ENCODE measurements at places on chromosomes 7 and 10.

GRCh38 chr7:44535348-44536064 lies 5.6 kb downstream of the NPC1L1 start:
- no peak for DNase-seq

GRCh38 chr10:106680061-106680460 lies 484.4 kb downstream of the SORCS1 start:
- no peak for DNase-seq

GRCh38 chr10:88138319-88138848 lies 275.0 kb downstream of the PTEN start:
- DNase-seq, result no peak

GRCh38 chr10:116098411-116099022 lies 174.5 kb downstream of the GFRA1 start:
- no peak for DNase-seq

DNA sequence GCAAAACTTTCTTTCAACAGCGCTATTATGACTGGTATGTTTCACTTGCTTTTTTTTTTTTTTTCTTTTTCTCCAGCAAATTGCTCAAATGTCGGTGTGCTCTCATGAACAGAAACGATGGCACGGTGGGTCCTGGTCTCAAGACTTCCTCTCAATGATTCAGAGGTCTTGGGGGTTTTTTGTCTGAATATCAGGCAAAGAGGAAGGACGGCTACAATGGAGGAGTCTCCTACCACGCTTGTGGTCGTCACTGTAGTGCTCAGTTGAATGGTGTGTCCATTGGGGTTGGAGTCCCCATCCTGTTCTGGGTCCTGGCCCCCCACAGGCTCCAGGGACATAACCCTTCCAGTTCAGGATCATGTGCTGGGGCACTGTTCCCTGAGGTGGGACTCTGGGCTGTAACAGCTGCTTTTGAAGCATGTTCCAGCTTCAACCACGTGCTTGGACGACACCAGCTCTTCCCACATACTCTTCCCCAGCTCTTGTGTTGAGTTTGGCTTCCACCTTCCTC lies 266.7 kb upstream of the KLF6 start:
- DNase-seq, result no peak

DNA sequence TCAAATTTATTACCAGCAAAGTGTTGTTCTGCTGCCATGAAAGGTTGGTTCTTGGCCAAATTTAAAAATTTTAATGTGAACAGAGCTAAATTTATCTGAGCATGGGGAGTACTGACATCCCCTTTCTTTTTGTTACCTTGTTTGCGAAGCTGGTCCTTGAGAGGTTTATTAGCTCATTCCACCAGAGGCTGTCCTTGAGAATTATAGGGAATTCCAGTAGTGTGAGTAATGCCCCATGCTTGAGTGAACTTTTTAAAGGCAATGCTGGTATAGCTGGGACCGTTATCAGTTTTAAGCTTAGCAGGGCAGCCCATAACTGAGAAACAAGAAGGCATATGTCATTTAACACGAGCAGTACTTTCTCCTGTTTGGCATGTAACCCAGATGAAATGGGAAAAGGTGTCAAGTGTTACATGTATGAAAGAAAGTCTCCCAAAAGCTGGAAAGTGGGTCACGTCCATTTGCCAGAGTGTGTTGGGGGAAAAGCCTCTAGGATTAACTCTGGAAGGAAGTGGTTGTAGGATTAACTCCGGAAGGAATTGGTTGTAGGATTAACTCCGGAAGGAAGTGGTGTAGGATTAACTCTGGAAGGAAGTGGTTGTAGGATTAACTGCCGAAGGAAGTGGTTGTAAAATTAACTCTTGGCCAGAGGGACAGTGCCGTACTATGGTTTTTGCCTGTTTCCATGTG lies 37.3 kb upstream of the AKR1C2 start:
- no peak for DNase-seq

DNA sequence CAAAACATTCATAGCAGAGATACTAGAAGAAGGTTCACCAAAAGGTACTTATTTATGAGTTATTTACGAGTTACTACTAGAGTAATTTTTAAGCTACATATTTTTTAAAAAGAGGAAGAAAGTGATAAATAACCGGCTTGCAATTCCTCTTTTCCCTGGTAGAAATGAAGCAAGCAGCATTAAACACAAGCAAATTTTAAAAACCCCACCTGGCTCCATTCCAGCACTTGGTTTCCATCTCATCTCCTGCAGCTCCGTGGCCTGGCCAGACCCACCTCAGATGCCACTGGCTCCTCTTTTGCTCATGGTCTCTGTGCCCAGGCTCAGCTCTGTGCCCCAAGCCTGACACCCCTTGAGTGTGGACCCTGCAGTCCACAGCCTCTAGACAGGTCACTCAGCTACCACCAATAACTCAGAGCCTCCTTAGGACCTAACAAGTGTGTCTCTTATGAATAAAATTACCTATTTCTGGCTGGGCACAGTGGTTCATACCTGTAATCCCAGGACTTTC lies 479.5 kb downstream of the TNS3 start:
- no peak for DNase-seq

GRCh38 chr10:128476368-128476725 lies 350.1 kb upstream of the MKI67 start:
- no peak for DNase-seq

GRCh38 chr10:123759501-123760031 lies 93.4 kb downstream of the GPR26 start:
- no peak for DNase-seq

- no peak for DNase-seq
Measured at GRCh38 chr10:20616056-20616671, 280.9 kb downstream of the NEBL start.

DNA sequence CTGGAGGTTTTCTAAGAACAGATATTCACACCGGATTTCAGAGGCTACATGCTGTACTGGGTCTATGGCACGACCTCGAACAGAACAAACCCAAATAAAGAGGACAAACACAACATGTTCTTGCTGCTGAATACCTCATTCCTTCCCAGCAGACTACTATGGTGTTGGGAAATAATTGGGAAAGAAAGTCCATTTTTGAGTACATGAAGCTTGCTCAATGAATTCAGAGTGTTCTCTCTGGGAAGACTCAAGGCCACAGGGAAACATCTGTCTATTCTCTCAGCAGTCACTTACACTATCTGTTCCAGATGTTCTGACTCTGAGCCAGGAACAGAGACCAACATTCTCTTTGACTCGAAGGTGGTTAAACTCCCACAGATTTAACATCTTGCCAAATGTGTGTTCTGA lies 30.9 kb downstream of the LAMB1 start:
- DNase-seq, result no peak

- DNase-seq, result no peak
Measured at GRCh38 chr10:99466632-99467223, 36.3 kb upstream of the GOT1 start.

DNA sequence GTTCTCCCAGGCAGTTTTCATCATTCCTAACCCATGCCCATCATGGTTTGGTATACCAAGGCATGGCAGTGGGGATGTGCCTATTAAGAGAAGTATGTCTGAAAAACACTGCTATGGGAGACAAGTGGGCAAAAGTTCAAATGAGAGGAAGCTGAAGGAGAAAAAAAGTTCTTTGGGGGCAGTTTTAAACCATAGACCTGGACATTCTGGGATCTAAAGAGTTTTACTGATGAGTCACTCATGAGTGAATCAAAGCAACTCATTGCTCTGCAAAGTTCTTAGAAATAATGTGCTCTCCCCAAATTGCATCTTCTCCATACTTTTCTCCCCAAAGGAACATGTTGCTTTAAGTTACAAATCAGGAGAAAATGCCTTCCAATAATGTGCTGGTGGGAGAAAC lies 256.9 kb upstream of the MTPN start:
- DNase-seq, result no peak

DNA sequence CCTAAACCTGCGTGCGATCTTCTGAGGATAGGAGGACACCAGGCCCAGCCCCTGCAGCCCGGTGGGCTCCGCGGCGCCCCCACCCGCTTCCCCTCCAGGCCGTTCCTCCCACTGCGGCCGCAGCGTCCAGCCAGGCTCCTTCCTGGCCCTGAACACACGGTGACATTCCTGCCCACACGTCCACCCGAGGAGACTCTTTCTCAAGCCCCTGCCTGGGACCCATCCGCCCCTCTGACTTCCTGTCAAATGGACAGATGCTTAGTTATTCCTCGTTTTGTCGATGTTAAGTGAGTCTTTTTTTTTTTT lies 32.4 kb upstream of the RNF32 start:
- DNase-seq, result no peak

GRCh38 chr7:7912937-7913336 lies 55.7 kb upstream of the GLCCI1 start:
- DNase-seq, result no peak

- no peak for DNase-seq
Measured at GRCh38 chr10:114611617-114612016, 46.5 kb downstream of the ABLIM1 start.

- no peak for DNase-seq
Measured at GRCh38 chr10:59283456-59284091, 78.8 kb downstream of the FAM13C start.

- no peak for DNase-seq
Measured at GRCh38 chr7:105622106-105622731, 40.9 kb upstream of the EFCAB10 start.

DNA sequence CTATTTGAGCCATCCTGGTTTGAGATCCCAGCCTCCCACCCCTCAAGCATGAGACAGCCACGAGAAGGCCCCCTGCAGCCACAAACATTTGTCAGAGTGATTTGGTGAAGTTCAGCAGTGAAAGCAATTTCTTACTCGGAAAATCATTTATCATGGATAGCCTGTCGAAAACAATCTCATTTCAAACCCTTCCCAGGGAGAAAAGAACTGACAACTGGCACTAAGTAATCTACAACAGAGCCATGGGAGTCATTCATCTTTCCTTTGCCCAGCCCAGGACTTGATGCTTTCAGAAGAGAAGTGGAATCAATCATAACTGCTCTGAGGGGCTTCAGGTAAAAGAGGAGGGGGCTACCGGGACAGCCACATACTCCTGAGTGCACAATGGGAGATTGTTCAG lies 411.2 kb downstream of the KCNMA1 start:
- DNase-seq, result no peak

DNA sequence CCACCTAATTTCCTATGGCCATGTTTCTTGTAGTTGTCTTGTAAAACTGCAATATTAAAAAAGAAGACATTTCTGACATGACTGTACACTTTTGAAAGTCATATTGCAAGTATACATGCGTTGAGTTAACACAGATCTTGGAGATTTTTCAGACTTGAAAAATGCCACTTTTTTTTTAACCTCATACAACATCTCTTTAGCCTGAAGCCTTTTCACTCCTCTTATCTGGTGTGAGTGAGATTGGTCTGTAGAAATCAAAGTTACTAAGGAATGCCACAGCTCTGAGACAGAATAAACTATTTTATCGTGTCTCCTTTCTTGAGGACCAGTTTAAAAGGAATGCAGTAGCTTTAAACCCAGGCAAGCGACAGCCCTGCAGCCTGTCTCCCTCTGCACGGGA lies 43.9 kb upstream of the NEUROD6 start:
- no peak for DNase-seq

- DNase-seq, result no peak
Measured at GRCh38 chr10:59801171-59801570, 47.9 kb upstream of the MRLN start.

GRCh38 chr10:119969609-119970008 lies 77.1 kb downstream of the SEC23IP start:
- DNase-seq, result no peak

GRCh38 chr10:28300027-28300426 lies 2.8 kb downstream of the MPP7 start:
- DNase-seq, result no peak

DNA sequence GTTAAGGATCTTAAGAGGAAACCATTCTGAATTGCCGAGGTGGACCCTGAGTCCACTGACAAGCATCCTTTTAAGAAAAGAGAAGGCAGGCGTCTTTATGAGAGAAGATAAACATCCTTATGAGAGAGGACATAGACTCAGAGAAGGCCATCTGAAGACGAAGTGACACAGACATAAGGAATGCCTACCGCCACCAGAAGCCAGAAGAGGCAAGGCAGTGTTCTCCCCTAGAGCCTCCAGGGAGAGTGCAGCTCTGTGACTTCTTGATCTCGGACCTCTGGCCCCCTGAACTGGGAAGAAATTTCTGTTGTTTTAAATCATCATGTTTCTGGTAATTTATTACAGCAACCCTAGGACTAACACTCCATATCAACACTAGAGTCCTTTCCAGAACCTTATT lies 25.2 kb upstream of the ING3 start:
- DNase-seq, result no peak

DNA sequence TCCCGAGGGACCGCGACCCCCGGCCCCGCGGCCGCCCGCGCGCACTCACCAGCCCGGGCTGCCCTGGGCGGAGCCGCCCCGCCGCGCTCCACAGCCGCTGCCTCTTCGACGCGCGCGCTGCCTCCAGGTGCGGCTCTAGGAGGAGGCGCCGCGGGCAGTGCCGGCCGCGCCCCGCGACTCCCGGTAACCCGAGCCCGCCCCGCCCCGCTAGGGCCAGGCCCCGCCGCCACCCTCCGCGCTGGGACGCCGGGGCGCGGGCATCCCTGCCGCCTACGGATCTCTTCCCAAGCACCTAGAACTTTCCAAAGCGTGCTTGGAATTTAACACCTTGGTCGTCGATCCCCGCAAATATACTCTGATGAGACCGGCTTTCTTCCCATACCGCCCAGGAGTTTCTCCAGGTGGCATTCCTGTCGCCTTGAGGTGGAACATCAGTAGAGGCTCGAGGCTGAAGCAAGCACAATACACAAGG lies at the start of gene SLC26A5:
Gene SLC26A5, minus strand, starts transcription at position 159 of the 472 bp plus-strand sequence. CDS start 24,693 bp downstream, outside the sequence.
- peak; percentile 29 for DNase-seq

- DNase-seq, result no peak
Measured at GRCh38 chr7:1727812-1728570, 57.9 kb downstream of the ELFN1 start.

- no peak for DNase-seq
Measured at GRCh38 chr7:129252128-129252527, 27.3 kb downstream of the AHCYL2 start.

GRCh38 chr7:26318921-26319320 lies 27.3 kb downstream of the SNX10 start:
- no peak for DNase-seq

GRCh38 chr7:92462560-92462959 lies 15.2 kb downstream of the ERVW-1 start:
- DNase-seq, result no peak

DNA sequence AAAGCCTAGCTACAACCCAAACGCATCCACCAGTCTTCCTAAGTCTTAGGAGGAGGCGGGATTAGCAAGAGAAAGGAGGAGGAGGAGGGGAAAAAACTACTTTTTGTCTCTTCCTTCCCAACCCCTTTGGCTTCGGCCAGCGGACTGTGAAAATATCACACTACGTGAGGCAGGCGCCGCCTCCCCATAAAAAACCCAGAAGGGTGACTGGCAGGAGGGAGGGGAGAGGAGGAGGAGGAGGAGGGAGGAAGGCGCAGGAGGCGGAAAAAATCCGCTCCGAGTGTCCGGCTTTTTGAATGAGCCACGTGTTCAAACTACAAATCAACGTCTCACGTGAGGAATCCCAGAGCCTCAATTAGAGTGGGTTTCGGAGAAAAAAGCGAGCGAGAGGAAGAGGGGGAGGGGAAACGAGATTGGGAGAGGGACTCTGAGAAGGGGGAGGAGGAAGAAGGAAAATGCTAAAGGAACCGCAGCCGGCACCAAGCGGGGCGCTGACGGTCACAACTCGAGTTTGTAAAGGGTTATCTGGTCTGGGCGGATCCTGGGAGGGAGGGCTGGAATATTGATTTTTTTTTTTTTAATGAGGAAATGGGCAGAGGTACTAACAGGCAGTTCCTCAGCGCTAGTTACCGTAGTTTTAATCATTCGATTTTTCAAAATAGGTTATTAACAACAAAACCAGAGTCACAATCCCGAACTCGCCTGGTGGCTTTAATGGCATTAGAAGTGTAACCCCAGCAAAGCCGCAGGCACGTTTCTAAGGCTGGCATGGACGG lies at the start of gene IGF2BP3:
Gene IGF2BP3, minus strand, starts transcription at position 162 of the 776 bp plus-strand sequence. CDS start 381 bp downstream, outside the sequence.
- peak; percentile 90 for DNase-seq
